HEK293T (cell line): ENCODE measurements at places on chromosomes 3 and 15.

DNA sequence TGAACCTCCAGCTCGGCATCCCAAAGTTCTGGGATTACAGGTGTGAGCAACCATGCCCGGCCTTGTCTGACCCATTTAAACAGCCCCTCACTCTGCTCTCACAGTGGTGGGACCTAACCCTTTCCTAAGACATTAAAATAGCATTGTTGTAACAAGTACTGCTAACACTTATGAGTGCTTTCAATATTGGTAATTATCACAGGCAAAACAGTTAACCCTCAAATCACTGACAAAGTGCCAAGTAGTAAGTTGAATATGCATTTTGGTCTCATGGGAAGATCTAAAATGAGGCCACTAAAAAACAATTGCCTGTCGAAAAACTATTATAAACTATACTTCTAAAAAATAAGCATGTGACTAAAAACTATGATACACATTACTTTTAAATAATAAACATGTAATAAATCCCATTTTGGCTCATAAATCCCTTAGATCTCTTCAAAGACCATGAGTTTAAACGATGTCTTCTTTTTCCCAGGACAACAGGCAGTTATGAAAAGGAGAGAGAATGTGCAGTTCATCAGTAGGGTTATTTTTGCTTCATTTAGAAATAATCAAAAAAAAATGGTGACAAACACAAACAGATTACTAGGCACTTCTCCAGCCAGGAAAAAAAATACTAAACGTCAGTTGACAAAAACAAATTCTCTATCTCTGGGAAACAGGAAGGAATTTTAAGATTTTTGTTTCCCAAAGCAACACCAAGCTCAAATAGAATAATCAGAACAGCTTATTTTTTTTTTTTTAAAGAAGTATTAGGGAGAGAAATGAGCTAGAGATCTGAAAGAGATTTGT lies 95.4 kb downstream of the RFTN1 start:
- DNase-seq = no peak

GRCh38 chr3:191148131-191148530 lies 50.9 kb upstream of the OSTN start:
- DNase-seq = no peak

DNA sequence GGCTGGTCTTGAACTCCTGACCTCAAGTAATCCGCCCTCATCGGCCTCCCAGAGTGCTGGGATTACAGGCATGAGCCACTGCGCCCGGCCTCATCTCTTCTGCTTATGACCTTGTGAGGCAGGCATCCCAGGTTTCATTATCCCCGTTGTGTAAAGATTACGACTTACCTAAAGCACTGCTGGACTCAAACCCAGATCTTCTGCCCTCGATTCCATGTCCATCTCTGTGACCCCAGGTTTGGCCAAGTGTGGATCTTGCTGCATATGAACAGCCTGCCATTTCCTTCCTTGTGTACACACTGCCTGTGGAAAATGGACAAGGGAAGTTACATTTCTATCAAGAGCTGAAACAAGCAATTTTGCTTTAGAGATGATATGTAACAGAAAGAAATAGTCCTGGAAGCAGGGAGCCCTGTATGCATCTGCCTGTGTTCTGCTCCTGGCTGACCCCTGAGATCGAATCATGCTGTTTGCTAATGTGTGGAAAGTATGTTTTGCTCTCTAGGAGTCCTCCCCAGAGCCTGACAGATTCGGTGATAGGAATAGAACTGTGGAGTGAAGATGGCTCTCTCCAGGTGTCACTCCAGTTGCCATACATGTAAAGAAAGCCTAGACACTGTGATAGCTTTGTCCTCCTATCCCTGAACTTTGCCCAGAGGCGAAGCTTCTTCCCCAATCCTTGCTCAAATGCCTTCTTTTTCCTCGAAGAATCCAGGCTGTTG lies 11.8 kb upstream of the LIPC start:
- no peak for DNase-seq

GRCh38 chr3:172517859-172518466 lies 5.3 kb downstream of the TNFSF10 start:
- DNase-seq = no peak

DNA sequence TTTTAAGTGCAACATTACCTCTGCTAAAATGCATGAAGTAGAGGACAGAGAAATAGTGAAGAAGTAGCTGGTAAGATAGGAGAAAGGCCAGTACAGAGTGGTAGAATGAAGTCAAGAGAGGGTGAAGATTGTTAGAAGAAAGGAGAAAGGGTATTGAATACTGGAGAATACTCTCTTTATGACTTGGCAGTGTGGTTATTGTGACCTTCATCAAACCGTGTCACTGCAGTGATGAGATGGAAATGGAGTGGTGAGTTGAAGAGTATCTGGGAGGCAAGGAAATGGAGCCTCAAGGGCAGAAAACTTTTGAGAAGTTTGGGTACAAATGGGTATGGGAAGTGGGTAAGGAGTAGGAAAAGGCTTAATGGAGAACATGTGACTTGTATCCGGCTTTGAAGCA lies 24.7 kb downstream of the MINDY2 start:
- DNase-seq = no peak

- no peak for DNase-seq
Measured at GRCh38 chr3:179278151-179278550, 27.2 kb upstream of the KCNMB3 start.

DNA sequence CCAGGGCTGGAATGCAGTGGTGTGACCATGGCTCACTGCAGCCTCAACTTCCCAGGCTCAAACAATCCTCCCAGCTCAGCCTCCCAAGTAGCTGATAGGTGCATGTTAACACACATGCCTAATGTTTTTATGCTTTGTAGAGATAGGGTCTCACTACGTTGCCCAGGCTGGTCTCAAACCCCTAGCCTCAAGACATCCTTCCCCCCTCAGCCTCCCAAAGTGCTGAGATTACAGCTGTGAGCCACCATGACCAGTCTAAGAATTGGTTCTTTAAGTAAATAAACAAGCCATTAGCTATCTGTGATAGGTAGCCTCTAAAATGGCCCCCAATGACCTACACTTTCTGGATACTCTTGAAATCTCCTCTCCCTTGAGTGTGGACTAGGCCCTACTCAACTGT lies 3.7 kb downstream of the TRIM59 start:
- DNase-seq = no peak

- DNase-seq = no peak
Measured at GRCh38 chr3:140292684-140293083, 357.7 kb downstream of the CLSTN2 start.

GRCh38 chr15:37093480-37094332 lies 6.6 kb downstream of the MEIS2 start:
- no peak for DNase-seq

DNA sequence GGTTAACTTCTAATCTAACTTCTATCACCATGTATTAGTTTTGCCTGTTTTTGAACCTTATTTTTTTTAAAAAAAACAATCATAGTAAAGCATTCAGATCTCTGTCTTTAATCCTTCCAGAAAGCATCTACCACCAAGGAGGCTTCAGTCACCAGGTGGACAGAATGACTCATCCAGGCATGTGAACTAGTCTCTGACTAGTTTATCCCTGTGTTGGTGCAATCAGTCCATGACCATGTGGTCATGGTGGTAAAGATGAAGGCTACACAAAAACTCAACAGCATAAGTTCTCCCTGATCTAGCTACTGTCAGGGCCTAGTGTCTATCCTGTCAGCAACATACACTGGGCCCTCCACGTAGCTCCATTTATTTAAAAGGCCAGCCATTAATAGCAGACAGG lies 750.6 kb downstream of the AGBL1 start:
- no peak for DNase-seq

DNA sequence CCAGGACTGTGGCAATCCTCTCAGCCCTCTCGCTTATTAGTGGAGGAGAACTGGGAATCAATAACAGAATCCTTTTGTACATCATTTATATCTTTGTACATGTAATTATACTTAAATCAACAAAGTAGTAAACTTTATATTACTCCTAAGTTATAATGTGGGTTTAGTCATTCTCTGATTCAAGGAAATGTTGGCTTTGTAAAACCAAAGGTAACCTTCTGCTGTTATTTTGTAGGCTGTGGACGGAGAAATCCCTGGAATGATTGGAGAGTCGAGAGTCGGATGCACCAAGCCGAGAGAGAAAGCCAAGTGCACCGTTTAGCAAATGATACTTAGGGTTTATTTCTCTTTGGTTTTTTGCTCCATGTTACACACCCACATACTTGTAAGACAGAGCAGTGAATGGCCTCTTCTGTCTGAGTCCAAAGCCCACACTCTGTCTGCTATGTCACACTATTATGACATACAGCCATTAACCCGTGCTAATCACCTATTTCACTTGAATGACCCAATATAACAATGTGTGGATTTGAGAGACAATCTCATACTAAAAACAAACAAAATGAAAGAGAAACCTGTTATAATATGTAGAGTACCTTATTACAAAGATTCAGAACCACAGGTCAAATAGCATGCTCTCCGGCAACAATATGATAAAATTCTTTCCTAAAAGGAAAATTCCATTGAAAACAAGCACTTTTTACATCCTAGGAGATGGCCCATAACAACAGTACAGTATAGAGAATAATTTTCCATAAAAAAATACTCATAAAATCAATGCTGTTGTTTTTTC lies 72.2 kb downstream of the MECOM start:
- no peak for DNase-seq

GRCh38 chr3:13669457-13669856 lies 120.5 kb downstream of the FBLN2 start:
- no peak for DNase-seq

- no peak for DNase-seq
Measured at GRCh38 chr3:20215636-20216035, 29.6 kb upstream of the SGO1 start.

- DNase-seq = no peak
Measured at GRCh38 chr15:88902846-88903245, 7.5 kb upstream of the HAPLN3 start.

- no peak for DNase-seq
Measured at GRCh38 chr3:75136100-75136897, 521.8 kb upstream of the CNTN3 start.

- DNase-seq = no peak
Measured at GRCh38 chr15:37771465-37771864, 163.0 kb upstream of the TMCO5A start.

DNA sequence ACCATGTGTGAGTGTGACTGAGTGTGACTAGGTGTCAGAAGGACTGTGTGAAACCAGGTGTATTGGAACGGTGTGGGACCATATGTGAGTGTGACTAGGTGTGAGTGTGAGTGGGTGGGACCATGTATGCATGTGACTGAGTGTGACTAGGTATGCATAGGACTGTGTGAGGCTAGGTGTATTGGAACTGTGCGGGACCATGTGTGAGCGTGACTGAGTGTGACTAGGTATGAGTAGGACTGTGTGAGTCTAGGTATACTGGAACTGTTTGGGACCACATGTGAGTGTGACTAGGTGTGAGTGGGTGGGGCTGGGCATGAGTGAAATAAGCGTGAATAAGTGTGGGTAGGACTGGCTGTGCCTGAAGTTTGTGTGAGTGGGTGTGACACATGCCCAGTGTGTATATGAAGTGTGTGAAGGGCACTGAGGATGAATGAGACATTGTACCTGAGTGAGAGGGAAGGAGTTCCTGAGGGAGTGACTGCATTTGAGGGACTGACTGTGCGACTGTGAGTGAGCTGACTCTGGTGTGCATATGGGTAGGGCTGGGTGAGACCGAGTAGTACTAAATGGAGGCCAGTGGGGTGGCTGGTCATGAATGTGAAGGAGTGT lies 247.0 kb upstream of the CCDC54 start:
- DNase-seq = no peak

DNA sequence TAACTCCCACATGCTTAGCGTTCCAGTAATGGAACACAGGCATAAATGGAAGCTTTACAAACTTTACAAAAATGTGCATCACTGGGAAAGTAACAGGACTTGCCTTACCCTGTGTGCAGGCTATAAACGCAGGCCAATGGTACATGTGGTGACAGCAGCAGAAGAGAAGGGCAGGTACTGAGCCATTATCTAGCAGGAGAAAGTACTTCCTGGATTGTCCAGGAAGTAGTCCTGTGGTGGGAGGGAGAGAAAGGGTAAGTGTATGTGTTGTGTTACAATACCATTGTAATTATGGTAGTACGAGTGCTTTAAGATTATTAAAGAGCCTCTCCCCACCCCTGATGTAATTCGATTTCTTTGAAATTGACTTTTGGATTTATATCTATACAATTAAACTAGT lies 5.3 kb downstream of the ATP1B3 start:
- DNase-seq = no peak

DNA sequence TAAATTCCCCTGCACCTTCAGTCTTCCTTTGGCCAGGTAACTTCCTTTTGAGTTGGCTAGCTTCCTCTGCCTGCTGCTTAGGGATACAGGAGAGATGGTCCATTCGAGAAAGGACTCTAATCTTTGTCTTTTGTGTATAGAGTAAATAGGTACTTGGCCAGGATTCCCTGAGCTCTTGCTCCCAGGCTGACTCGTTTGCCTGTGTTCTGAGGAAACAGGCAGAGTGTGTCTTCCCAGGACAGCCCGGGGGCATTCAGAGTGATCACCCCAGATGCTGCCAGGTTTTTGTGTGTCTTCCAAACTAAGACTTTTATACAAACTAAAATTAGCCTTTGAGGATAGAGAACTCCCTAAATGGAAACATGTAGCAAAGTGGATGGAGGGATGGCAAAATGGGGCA lies 39.5 kb downstream of the TMEM108 start:
- no peak for DNase-seq

DNA sequence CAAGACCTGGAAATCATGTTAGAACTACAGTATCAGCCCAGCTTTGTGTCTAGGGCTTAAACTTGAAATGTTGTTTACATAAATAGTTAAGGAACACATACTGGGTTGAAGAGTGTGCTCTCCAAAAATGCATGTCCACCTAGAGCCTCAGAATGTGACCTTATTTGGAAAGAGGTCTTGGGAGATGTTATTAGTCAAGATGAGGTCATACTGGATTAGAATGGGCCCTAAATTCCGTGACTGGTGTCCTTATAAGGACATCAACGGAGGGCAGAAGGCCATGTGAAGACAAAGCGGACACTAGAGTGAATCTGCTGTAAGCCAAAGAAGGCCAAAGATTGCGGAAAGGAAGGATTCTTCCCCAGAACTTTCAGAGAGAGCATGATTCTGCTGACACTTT lies 759.2 kb upstream of the CFAP20DC start:
- no peak for DNase-seq

DNA sequence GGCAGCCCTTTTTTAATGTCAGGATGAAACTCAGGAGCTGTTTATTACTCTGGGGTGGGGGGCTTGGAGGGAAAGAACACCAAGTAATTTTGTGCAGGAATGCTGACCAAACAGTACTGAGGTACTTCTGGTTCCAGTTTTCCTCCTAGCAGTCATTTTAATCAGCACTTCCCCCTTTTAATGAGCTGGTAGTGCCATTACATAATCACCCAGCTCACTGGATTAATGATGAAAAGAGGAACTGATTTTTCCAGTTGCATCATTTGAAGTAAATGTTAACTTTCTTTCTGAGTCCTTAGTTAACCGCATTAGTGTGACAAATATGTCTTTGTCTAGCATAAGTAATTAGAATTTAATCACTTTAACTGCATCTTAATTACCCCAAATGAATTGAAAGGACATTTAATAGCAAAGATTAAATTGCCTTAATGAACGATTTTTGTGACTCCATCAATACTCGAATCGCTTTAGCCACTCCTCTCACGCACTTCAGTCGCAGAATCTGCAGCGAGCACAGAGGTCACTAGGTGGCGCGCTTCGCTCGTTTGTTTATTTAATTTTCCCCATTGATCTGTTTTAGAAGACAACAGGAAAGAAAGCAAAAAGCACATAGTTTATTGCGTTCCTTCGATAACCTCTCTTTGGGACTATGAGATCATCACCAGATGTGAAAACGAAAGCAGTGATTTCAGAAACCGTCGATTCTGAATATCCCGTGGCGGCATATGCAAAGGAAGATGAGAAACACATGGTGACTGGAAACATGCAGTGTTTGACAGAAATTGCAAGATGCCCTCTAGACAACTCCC lies 9.8 kb downstream of the ONECUT1 start:
- peak; percentile 44 for DNase-seq
